ENCODE measurements at places on chromosomes 11 and 22. TPM values are rescaled to one million over a fixed set of nuclear protein-coding genes. Genes with fewer than 3 reads are reported as not detected.

Gene OR5I1
- not detected for total RNA-seq

Gene GPR83
- total RNA-seq = not detected

DNA sequence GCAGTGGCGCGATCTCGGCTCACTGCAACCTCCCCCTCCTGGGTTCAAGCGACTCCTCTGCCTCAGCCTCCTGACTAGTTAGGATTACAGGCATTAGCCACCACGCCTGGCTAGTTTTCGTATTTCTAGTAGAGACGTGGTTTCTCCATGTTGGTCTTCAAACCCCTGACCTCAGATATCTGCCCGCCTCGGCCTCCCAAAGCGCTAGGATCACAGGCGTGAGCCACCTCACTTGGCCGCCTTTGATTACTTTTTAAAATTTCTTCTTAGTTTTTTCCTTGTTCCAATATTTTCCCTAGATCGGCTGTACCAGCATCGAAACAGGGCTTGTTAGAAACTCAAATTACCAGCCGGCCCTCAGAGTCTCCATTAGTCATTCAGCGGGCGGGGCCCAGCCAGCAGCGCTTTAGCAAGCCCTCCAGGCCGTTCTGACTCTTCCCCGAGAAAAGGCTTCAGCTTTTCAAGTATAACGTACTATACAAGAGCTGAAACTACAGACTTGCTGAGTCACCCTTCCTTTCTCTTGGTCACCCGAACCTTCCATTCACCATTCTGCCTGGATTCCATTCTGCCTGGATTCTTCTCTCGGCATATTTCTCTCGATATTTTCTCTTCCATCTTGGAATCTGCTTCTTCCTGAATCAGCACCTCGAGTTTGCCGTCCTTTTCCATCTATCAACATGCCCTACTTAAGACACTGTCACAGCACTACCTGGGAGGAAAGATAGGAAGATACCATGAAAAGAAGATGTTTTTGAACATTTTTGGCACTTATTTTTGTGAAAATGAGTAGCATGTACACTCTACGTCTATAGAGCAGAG is 6.7 kb upstream of the CAPRIN1 start:
- no peaks in the 10 kb centered on the region for H3K4me1 ChIP-seq
- peak; percentile 79 for DNase-seq
- H3K36me3 ChIP-seq = no peaks in the 10 kb centered on the region
- no peak overlapping the region for H3K4me3 ChIP-seq

DNA sequence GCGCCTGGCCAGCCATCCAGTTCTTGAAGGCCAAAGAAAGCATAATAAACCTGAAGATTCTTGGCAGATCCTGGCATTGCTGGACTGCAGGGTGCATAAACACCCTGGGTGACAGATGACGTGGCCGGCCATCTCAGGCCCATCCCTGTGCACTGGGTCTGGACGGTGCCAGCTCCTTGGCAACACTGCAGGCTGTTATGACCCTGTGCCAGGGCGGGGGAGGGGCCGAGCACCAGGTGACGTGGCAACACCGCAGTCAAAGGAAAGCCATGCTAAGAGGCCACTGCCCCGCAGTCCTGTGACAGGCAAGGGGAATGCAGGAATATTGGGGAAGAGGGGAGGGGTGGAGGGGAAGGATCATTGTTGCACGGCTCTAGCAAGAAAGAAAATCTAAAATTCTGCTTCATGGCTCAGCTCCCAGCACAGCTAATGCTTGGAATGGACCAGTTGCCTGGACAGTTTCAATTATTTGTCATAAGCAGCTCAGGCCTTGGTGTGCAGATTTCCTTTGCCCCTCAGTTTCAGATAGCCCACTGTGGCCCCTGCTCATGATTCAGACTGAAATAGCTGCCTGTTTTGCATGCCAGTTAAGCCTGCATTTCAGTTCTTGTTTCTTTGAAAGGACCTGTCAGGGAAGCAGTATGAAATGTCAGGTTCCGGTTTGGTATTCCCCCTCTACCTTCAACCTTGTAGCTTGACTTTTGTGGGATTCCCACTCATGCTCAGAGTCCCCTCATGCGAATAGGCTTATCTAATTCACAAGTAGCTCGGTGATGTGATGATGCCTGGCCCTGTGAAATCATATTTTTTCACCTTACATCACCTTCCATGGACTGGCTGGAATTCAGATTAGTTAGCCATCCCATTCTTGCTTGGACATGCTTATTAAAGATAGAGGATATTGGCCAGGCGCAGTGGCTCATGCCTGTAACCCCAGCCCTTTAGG is 29.7 kb upstream of the DDX6 start:
- no peak overlapping the region for H3K27ac ChIP-seq
- no peak overlapping the region for H3K4me3 ChIP-seq
- DNase-seq = peak; percentile 92

GRCh38 chr22:19764299-19764593 is 3.7 kb downstream of the TBX1 start:
- H3K27me3 ChIP-seq = no peaks in the 10 kb centered on the region
- H3K27ac ChIP-seq = no peak overlapping the region
- no peaks in the 10 kb centered on the region for H3K36me3 ChIP-seq
- no peaks in the 10 kb centered on the region for H3K4me1 ChIP-seq
- no peak overlapping the region for H3K4me3 ChIP-seq

DNA sequence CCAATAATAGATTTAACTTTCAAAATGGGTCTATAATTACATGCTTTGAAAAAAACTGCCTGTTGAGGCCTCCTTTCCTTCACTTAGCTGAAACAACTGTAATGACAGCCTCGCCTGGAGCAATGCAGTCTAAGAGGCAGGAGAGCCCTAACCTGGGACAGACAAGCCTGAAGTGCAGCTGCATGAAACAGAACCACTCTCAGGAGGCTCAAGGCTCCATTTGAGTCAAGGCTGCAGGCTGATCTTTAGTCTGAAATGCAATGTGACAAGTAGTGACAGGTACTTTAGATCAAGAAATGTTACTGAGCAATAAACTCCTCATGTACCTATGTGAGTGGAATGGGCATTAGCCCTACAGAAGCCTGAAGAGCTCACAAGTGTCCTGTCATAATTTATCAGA is 414.0 kb upstream of the LUZP2 start:
- no peaks in the 10 kb centered on the region for H3K36me3 ChIP-seq
- no peak overlapping the region for H3K4me3 ChIP-seq
- no peaks in the 10 kb centered on the region for H3K27me3 ChIP-seq
- H3K27ac ChIP-seq = no peak overlapping the region
- DNase-seq = no peak
- no peaks in the 10 kb centered on the region for H3K4me1 ChIP-seq
